ENCODE measurements at places on chromosomes 13 and 19. TPM values are rescaled to one million over a fixed set of nuclear protein-coding genes. Genes with fewer than 3 reads are reported as not detected.

- no peak for DNase-seq
Measured at GRCh38 chr13:53499576-53500133, 471.0 kb downstream of the OLFM4 start.

DNA sequence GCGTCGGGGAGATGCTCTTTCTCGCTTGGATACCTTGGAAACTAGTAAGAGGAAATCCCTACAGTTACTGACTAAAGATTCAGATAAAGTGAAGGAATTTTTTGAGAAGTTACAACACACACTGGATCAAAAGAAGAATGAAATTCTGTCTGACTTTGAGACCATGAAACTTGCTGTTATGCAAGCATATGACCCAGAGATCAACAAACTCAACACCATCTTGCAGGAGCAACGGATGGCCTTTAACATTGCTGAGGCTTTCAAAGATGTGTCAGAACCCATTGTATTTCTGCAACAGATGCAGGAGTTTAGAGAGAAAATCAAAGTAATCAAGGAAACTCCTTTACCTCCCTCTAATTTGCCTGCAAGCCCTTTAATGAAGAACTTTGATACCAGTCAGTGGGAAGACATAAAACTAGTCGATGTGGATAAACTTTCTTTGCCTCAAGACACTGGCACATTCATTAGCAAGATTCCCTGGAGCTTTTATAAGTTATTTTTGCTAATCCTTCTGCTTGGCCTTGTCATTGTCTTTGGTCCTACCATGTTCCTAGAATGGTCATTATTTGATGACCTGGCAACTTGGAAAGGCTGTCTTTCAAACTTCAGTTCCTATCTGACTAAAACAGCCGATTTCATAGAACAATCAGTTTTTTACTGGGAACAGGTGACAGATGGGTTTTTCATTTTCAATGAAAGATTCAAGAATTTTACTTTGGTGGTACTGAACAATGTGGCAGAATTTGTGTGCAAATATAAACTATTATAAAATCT lies 2.7 kb upstream of the KCNRG start:
- DNase-seq = no peak

GRCh38 chr19:47209319-47210179 lies 21.4 kb downstream of the BBC3 start:
- DNase-seq = no peak

The CEACAM20 gene
- not detected for total RNA-seq

The C19orf33 gene
- total RNA-seq = not detected

Measured in RPMI7951 (cell line).